Activated B cell treated with CpG ODN at 0.5 μM for 24 hours (primary cell): ENCODE measurements at places on chromosomes 16 and 17. TPM values are rescaled to one million over a fixed set of nuclear protein-coding genes. Genes with fewer than 3 reads are reported as not detected.

The RPRML gene
- total RNA-seq: not detected in 2 replicates

The MT1G gene
- 0.69 TPM in 1 of 2 replicates, not detected in the other for total RNA-seq

The CFAP97D1 gene
- not detected in 2 replicates for total RNA-seq

The TBC1D3H gene
- not detected in 2 replicates for total RNA-seq

The TNFRSF13B gene
- 316 and 342 TPM in 2 replicates for total RNA-seq

The TXNL4B gene
- 13.1 and 13.8 TPM in 2 replicates for total RNA-seq

GRCh38 chr16:2008009-2008526 lies 1.6 kb downstream of the ZNF598 start:
- DNase-seq: no peak

GRCh38 chr16:20178297-20178696 lies 104.6 kb upstream of the GPR139 start:
- DNase-seq: no peak

GRCh38 chr17:80270104-80270503 lies 9.5 kb downstream of the RNF213 start:
- no peak for DNase-seq

DNA sequence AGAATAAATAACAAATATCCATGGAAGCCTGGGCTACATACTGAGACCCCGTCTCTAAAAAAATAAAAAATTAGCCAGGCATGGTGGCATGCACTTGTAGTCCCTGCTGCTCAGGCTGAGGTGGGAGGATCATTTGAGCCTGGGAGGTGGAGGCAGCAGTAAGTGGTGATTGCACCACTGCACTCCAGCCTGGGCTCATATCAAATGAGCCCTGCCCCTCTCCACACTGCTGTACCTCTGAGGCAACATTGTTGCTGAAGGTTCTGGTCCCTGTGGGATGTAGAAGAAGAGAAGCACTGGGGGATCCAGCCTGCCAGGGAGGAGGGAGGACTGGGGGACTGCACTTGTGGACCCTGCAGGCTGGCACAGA lies 11.4 kb upstream of the ARHGAP23 start:
- DNase-seq: no peak

- DNase-seq: no peak
These were observed 24.4 kb upstream of the SPATA32 start for GRCh38 chr17:45286286-45286685.

DNA sequence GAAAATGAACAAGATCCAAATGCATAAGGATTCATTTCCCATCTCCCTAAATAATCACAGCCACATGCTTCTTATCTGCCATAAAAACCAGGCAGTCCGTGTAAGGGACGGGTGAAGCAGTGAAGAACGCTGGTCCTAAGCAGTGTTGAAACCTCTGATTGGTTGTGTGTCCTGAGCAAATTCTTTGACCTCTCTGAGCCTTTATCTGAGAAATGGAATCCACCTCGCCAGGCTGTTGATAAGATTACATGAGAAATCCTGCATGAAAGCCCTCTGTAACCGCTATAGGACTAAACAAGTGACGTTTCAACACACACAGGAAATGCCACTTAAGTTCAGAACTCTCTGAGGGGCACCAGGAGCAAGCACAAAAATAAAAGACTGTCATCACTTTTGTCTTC lies 26.8 kb downstream of the GAS7 start:
- DNase-seq: no peak

GRCh38 chr17:45868276-45868675 lies 23.6 kb downstream of the SPPL2C start:
- DNase-seq: no peak
